ENCODE measurements at places on chromosomes 3 and 15.
A peak's percentile ranks its signal among the peaks of the same experiment; 100 is the strongest.

DNA sequence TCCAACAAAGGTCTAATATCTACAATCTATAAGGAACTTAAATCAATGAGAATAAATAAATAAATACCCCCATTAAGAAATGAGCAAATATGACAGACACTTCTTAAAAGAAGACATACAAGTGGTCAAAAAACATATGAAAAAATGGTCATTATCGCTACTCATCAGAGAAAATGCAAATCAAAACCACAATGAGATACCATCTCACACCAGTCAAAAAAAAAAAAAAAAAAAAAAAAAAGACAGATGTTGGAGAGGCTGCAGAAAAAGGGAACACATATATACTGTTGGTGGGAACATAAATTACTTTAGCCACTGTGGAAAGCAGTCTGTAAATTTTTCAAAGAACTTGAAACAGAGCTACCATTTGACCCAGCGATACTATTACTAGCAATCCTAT, 31.6 kb upstream of the OR5H6 start:
- no peak for DNase-seq

DNA sequence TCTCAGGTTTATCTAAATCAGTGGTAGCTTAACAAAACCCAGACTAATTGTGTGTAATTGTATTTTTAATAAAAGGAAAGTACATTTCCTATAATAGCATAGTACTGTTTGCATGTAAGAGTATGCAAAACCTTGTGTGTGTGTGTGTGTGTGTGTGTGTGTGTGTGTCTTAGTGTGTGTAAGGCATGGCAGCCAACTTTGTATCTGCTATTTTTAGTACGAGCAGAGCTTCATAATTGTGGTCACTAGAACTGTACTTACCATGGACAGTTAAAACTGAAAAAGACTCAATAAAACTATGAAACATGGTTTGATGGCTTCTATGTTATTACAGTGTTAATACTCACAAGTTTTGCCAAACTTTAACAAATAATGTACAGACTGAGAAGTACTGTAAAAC, 6.2 kb downstream of the P2RY1 start:
- no peak for DNase-seq

DNA sequence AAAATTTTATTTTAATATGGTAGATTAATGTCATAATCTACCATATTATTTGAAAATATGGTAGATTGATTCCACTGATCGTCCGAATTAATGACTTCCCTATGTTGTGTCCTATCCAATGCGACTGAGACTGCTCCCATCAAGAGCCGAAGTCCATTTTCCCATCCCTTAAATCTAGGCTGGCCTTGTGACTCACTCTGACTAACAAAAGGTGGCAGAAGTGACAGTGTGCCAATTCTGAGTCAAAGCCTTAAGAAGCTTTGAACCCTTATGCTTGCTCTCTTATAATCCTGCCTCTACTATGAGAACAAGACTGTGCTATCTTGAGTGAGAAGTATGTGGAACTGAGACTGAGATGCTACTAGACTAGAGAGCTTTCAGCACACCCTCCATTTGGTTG, 387.2 kb downstream of the ROBO1 start:
- no peak for DNase-seq

DNA sequence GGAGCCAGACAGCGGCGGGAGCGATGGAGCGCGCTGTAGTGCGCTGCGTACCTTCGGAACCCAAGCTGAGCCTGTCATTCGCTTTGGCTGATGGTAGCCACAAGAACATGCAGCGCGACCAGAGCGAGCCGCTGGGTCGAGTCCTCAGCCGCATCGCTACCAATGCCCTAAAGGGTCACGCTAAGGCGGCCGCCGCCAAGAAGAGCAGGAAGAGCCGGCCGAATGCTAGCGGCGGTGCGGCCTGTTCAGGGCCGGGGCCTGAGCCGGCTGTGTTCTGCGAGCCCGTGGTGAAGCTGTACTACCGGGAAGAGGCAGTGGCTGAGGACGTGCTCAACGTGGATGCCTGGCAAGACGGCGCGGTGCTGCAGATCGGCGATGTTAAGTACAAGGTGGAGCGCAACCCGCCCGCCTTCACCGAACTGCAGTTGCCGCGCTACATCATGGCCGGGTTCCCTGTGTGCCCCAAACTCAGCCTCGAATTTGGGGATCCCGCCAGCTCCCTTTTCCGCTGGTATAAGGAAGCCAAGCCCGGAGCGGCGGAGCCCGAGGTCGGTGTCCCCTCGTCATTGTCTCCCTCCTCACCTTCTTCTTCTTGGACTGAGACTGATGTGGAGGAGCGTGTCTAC, 498 bp downstream of the PDE12 start:
- peak; percentile 56 for DNase-seq

DNA sequence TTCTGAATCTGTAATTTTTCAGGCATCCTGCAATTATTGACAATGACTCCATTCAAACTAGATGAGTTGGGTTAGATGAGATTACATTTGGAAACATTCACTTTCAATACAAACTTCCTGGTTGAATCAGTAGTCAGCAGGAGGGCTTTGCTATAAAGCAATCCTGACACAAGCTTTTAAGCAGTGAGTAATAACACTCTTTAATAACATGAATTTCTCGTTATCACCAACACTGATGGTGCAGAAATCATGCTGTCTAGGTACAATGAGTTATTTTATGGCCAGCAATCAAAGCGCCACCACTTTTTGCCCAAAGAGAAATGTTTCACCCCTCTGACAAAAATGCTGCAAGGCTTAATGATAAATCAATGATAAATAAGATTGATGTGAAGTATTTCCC, 474.8 kb upstream of the CNTN4 start:
- no peak for DNase-seq

DNA sequence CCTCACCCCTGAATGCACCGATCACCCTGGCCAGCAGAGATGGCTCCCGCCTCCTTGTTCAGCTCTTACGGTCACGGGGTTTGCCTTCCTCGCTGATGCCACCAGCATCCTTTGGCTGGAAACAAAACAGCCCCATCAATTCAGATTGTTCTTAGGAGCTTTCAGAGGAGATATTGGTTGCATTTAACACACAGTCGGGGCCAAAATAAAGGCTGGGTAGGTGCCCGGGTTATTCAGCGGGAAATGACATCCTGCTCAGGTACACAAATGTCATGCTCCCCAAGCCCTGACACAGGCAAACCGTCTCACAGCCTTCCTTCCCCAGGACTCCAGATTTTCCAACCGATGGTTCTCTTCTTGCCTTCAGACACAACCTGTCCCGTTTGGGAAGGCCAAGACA, 62.4 kb upstream of the MEF2A start:
- no peak for DNase-seq

- DNase-seq: no peak
Observed at GRCh38 chr3:31767920-31768319, 213.1 kb downstream of the OSBPL10 start.

- no peak for DNase-seq
Observed at GRCh38 chr3:164479406-164479805, 598.9 kb downstream of the SI start.

GRCh38 chr15:74816624-74817369, 4.2 kb downstream of the LMAN1L start:
- no peak for DNase-seq

- peak; percentile 23 for DNase-seq
Observed at GRCh38 chr3:175383813-175384212, 524.7 kb downstream of the NAALADL2 start.

DNA sequence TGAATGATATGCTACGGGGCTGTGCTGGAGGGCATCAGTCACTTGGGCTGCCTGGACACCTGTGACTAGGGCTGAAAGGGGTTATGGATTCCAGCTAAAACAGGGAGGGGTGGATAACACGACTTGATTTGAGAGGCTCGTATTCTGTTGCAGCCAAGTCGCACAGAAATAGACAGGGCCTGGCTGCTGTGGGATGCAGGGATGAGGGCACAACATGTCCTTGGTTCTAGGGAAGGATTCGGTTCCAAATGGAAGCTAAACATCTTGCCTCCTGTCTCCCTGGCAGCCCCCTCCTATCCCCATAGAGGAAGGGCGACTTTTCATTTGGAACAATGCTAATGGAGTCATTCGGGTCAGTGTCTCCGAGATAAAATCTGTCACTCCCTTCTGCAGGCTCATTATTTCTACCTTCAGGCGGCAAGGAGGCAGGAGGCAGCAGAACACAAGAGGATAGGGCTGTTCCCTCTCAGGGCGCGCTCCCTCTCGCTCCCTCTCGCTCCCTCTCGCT, 433.8 kb upstream of the RBMS3 start:
- no peak for DNase-seq

GRCh38 chr3:127307112-127307835, 19.4 kb upstream of the PRR20G start:
- DNase-seq: no peak

GRCh38 chr3:36521007-36521379, 140.7 kb downstream of the STAC start:
- DNase-seq: no peak

DNA sequence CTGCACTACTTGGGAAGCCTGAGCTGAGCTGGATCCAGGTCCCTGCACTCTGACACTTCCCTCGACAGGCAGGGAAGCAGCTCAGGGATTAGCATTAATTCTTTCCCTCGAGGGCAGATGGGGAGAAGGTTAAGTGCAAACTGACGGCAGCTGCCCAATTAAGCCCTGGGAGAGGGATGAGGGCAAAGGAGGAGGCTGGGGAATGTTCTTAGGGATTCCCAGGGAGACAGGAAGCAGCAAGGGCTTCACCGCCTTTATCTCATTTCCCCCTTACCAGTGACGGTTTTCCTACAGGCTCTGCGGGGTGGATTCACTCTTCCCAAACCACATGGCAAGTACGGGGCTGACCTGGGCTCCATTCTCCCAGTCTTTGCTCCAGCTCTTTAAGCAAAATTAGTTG, 519.0 kb upstream of the PROK2 start:
- DNase-seq: no peak

- peak; percentile 78 for DNase-seq
Observed at GRCh38 chr15:32979710-32980109, 214.8 kb downstream of the FMN1 start.

DNA sequence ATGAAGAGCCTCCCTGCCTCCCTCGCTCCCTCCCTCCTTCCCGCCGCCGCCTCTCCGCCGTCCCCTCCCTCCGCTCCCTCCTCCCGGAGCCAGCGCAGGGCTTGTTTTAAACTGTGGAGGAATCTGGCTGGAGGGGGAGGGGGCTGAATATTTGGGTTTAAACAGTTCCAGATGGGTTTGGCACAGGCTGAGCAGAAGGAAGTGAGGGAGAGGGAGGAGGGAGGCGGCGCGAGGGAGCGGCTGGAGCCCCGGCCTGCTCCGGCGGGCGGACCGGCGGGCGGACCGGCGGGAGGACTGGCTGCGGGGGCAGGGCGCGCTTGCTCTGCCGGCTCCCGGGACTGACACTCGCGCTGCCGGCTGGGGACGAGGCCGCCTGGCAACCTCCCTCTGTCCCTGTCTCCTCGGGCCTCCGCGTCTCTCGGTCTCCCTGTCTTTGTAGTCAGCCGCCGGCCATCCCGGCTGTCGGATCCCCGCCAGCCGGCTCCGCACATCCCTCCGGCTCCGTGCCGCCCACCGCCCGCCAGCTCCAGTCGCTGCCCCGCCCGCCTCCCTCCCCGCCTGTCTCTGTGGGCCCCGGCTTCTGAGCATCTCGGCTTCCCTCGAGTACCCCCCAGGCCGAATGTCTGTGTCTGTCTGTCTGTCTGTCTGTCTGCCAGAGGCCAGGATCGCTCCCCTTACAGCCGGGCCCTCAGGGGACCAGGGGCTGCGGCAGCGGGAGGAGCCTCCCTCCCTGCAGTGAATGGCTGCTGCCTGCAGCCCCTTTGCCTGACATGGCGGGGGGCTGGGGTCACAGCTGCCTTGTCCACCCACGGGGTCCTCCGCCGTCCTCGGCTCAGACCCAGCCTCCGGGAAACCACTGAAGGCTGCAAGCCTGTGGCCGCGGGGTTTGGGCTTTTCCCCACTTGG, 7.6 kb downstream of the EPHB3 start:
- peak; percentile 99 for DNase-seq
